ENCODE measurements at places on chromosomes 16 and 17.

DNA sequence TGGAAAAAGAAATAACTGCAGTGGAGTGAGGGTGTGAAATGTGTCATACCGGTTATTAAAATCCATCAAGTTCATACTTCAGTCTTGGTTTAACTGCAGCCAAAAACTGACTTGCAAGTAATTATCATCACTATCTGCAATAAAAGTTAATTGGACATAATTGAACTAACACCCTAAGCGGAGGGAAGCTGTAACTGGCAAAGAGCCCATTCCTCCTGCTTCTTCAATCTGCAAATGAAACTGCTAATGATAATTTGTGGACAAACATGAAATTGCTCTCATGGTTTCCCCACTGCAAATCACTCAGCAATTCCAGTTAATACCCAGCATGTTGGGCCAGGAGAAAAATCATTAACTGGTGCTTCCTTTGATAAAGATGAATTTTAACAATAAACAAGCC lies 46.5 kb downstream of the FAM222B start:
- DNase-seq: no peak

DNA sequence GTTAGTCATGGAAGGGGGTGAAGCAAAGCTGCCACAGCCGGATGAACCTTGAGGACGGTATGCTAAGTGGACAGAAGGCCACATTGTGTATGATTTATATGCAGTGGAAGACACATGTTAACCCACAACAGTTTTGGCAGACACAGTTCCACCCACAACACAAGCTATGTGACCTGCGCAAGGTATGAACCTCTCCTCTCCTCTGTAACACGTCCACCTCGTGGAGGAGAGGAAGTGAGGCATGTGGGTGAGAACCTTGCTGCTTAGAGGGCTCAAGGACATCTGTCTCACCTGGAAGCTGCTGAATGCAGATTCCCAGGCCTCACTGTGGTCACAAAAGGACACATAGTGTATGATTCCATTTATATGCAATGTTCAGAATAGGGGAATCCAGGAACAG lies 136.1 kb upstream of the PLCG2 start:
- DNase-seq: no peak

DNA sequence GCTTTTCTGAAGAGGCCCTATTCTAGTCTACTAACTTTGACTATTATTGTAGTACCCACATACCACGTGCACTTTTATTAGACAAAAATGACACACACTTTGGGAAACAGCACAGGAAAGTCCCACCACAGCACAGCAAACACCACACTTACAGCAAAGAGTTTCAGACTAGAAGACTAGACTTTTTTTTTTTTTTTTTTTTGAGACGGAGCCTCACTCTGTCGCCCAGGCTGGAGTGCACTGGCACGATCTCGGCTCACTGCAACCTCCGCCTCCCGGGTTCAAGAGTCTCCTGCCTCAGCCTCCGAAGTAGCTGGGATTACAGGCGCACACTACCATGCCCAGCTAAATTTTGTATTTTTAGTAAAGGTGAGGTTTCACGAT lies 20.1 kb downstream of the YWHAE start:
- no peak for DNase-seq

- DNase-seq: no peak
Measured at GRCh38 chr16:48879223-48880122, 269.5 kb upstream of the N4BP1 start.

GRCh38 chr17:40177275-40177874 lies at the start of gene RAPGEFL1:
Gene RAPGEFL1 (plus strand): TSS chr17:40177470. CDS start chr17:40177862, 392 bp downstream.
- peak; percentile 83 for DNase-seq

DNA sequence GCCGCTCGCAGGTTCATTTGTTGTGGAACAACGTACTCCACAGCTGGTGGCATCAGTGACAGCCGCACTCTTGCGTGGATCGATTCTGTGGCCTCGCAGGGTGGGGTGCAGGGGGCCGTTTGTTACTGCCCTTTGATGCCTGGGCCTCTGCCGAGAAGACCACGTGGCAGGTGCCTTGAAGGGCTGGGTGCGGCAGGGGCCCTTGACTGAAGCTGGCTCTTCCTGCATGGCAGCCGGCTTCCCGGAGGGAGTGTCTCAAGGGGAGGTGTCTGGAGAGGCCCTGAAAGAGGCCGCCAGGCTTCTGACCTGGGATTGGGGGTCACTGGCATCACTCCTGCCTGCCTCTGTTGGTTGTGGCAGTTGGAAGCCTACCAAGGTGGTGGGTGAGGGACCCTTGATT lies 43.8 kb downstream of the TBCD start:
- no peak for DNase-seq

- no peak for DNase-seq
Measured at GRCh38 chr16:54140057-54140787, 146.4 kb downstream of the IRX3 start.

GRCh38 chr16:11170696-11171447 lies 85.1 kb downstream of the SOCS1 start:
- no peak for DNase-seq

- no peak for DNase-seq
Measured at GRCh38 chr17:45861165-45861564, 16.5 kb downstream of the SPPL2C start.

DNA sequence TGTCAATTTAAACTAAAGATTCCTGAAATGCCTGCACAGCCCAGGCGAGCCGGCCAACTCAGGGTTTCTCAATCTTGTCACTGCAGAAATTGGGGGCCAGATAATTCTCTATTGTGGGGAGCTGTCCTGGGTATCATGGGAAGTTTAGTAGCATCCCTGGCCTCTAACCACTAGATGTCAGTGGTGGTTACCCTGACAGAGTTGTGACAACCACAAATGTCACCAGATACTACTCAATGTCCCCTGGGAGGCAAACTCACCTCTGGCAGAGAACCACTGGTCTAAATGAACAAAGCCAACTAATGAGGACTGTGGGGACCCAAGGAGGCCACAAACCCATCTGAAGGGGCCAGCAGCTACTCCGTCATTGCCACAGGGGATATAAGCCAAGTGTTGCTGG lies 90.9 kb downstream of the MYH11 start:
- no peak for DNase-seq

DNA sequence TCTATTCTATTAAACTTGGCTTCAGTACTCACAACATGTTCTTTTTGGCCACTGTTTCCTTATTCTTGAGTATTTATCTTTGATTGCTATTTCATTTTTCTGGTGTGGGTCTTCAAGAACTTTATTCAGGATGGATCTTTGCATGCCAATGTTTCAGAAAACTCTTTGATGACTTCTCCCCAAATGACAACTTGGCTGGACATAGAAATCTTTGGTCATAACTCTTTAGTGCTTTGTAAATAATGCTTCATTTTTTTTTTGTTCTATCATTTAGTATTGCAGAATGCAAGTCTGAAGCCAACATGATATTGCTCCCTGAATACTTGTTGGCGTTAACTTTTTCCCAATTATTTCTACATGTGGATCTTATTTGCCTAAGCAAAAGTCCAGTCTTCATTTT lies 103.6 kb upstream of the HS3ST2 start:
- no peak for DNase-seq

GRCh38 chr16:52548261-52549010 lies 1.5 kb upstream of the TOX3 start:
- no peak for DNase-seq

DNA sequence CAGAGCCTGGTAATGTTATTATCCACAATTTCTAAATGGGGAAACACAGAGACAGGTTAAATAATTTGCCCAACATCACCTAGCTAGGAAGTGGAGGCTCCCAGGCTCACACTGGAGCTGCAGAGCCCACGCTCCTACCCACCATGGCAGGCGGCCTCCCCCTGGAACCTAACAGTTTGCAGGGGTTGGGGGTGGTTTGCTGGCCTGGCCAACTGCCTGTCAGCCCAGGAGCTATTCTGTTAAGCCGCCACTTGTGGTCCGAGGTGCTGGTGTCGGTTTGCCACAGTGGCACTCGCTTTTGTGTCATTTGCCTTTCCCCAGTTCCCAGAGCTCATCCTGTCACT lies 3.6 kb downstream of the PRCD start:
- no peak for DNase-seq

- no peak for DNase-seq
Measured at GRCh38 chr17:6681671-6682070, 30.1 kb downstream of the C17orf100 start.

DNA sequence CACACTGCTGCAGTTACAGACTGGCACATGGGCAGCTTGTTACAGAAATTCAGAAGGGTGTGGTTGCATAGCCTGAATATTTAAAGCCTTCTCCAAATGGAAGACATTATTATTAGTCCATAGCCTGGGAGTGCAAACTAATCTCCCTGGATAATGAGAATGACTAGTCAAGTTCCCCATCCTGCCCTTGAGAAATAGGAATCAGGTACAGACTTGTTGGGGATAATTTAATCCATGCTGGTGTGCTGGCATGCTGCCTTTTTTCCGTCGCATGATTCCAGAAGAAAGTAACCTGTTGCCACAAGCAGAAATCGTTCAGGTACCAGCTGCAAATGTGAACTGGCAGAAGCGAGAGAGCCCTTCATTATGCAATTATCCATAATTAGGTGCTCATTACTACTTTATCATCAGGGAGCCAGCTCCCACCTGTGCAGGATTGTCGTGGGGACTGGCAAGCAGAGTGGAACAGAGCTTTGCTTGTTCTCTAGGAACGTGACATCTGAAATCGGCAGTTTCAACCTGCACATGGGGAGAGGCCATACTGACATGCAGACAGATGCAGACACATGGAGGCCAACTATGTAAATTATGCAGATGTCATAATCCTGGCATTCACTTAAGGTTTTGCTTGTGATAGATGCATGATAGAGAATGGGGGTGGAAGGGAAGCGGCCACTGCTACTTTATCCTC lies 419.4 kb downstream of the PMP22 start:
- DNase-seq: no peak

DNA sequence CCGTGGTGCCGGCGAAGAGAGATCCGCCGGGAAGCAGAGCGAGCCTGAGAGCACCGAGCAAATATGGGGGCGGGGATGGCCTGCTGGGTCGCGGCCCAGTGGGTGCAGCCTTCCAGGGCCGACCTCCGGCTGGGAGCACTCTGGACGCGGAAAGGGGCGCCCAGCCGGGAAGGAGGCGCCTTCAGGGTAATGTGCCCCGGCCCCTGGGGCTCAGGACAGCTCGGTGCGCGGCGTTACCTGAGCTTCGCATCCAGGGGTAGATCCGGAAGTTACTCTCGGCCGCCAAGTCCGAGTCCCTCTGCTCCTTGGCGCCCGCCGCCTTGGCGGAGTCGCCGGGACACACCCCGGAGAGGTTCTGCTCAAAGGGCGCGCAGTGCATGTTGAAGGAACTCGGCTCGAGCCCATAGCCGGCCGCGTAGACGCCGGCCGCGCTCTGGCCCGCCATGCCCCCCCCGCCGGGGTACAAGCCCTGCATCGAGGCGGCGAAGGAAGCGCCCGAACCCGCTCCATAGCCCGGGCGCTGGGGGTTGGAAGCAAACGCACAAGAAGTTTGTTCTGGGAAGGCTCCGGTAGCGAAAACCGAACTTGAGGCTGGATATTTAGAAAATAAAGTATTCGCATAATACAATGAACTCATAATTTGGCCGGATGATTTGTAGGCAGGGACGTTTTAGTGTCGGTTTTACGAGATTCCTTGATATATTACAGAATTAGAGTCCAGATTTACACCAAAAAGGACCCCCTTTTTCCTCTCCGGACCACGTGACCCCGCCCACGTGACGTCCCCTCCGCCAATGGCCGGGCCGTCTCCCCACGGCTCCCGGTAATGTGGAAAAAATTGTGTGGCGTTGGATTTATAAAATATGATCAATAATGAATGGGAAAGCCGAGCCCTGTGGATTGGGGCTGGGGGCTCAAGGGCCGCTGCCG lies at the start of gene HOXB7:
TSS of gene HOXB7 (minus strand) at position 736 of the 930 bp plus-strand sequence. CDS start at position 637, 99 bp downstream.
- peak; percentile 59 for DNase-seq

DNA sequence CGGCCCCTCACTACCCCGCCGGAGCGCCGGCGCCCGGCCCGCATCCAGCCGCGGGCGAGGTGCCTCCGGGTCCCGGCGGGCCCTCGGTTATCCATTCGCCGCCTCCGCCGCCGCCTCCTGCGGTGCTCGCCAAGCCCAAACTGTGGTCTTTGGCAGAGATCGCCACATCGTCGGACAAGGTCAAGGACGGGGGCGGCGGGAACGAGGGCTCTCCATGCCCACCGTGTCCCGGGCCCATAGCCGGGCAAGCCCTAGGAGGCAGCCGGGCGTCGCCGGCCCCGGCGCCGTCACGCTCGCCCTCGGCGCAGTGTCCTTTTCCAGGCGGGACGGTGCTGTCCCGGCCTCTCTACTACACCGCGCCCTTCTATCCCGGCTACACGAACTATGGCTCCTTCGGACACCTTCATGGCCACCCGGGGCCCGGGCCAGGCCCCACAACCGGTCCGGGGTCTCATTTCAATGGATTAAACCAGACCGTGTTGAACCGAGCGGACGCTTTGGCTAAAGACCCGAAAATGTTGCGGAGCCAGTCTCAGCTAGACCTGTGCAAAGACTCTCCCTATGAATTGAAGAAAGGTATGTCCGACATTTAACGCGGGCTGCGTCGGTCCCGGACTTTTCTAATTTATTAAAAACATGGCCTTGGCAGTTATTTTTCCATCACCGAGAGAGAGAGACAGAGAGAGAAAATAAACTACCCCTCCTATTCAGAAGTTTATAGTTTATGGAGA lies 2.8 kb downstream of the IRX5 start:
- DNase-seq: no peak

DNA sequence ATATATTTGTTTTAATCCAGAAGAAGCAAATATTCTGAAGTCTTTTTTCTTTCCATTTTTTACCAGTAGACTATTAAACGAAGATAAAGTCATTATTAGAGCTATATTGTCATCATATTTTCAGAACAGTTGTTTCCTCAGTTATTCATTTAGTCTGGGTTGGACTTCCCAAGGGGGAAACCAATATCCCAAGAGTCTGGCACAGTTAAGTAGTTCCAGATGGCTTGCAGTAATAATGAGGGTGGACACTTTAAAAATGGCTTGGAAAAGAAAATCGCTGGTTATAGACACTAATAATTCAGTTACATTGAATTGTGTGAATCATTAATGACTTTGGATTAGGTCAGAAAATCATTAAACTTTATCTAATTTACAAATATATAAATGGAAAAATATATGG lies 3.9 kb downstream of the PPM1E start:
- no peak for DNase-seq

DNA sequence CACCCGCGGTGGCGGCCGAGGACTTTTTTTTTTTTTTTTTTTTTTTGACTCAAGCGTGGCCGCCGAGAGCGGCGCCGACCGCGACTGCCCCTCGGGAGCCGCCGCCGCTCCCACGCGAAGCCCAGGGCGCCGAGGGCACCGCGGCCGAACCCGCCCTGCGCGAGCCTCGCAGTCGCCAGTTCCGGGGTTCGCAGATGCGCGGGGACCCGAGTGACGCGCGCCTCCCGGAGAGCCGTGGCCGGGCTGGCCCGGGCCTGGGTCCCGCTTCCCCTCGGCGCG lies 1.1 kb downstream of the METRNL start:
- no peak for DNase-seq

GRCh38 chr17:32281011-32281451 lies 15.4 kb downstream of the RHBDL3 start:
- DNase-seq: no peak

- DNase-seq: no peak
Measured at GRCh38 chr16:87457061-87457611, 35.7 kb downstream of the ZCCHC14 start.

GRCh38 chr17:57714665-57715180 lies 30.4 kb downstream of the CCDC182 start:
- no peak for DNase-seq

Data from stimulated activated CD8-positive, alpha-beta memory T cell treated with anti-CD3 and anti-CD28 coated beads, Interleukin-4, amount 100 ng/mL, for 24 hours (primary cell).